ENCODE measurements at places on chromosomes 3 and 15.

DNA sequence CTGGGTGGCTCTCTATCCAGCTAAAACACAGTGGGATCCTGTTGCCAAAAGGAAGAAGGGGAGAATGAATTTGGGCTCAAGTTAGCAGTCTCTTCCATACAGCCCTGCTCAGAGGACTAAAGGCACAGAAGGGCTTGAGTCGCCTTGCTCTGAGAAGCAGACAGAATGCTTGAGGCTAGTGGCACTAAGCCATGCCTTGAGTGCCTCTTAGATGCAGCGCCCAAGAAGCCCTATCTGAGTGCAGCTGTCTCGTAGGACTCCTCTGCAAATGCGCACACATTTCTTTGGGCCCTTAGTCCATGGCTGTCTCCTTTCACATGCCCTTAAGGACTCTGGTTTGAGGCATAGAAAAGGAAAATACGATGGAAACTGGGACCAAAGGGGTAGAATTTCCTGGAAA is 211.3 kb upstream of the CHRM5 start:
- no peak for DNase-seq

DNA sequence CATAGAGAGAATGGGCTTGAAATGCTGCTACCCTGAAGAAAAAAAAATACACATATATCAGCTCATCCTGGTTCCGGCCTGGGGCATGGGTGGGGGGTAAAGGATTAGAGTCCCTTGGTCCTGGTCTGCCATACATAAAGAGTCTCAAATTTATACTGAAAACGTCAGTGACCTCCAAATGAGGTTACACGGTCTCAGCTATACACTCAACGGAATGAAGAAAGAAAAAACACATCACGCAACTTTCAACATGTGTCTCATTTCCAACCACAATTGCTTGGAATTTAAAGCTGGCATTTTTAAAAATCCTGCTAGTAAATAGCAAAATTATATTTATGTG is 612.8 kb downstream of the MCTP2 start:
- peak; percentile 1 for DNase-seq

- DNase-seq: no peak
These were observed 154.5 kb upstream of the SUCLG2 start for GRCh38 chr3:67808906-67809305.

GRCh38 chr15:45572617-45573016 is 14.6 kb upstream of the BLOC1S6 start:
- no peak for DNase-seq

DNA sequence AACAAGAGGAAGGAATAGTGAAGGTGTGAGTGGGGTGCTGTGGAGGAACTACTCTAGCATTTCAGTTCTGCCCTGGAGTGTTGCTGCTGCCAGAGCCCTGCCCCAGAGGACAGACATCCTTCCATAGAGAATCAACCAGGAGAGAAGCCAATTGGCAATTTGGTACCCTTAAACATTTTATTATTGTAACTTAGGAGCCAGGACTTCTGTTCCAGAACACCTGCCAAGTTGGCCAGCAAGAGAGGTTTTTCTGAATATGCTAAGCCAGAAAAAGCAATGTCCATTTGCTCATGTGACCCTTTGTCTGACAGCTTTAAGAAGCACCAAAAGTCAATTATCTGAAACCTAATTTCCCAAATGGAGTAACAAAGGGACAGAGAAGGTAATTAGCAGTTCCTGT is 264.9 kb downstream of the MEX3B start:
- no peak for DNase-seq

DNA sequence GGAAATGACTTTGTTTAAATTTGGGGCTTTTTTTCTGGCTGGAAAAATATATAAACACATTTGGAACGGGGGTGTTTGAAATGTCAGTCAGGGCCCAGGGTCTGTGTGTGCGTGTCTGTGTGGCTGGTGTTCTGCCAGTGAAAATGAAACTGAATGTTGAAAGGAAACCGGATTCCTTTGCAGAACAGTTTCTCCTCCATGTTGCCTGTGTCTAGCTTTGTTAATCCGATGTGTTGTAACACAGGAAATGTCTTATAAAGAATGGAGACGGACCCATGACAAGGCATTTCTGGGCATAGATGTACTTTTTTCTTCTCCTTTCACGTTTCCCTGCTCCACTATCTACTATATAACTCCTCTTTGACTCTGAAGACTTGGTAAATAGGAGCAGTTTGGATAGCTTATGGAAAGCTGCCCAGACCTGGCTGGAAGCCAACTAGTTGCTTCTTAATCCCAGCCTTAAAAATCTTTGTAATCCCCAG is 2.8 kb downstream of the SQOR start:
- DNase-seq: no peak

DNA sequence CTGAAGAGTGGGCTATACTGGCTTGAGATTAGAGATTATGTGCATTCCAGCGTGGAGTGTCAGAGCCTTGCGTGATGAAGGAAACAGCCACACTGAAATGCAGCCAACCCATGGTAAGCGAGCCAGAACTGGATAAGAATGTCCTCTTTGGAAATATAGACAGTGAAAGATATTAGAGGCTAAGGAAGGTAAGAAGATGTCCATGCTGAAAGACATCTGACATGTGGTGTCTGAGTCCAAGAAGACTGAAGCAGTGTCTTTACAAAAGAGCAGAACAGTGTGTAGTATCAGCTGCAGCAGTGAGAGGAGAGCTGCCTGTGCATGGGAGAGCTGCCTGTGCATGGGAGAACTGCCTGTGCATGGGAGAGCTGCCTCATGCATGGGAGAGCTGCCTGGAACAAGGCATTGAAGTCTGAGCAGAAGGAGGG is 672.2 kb downstream of the DIPK2A start:
- DNase-seq: no peak

GRCh38 chr3:541062-541801 is 344.7 kb downstream of the CHL1 start:
- no peak for DNase-seq

DNA sequence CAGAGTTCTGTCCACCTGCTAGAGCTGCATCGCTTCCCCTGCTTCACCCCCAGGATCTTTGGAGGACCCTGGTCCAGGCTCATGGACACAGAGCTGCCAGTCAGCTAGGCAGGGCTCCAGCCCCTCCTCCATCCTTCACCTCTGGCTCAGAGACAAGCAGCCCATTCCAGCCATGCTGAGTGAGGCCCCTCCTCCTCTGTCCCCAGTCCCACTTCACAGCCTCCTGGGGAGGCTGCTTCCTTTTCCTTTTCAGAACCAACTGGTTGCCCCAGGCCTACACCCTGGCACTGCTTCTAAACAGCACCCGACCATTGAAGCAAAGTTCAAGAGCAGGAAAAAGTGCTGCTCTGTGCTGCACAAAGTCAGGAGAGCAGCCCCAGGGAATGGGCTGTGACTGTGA is 22.2 kb downstream of the IQSEC1 start:
- no peak for DNase-seq

DNA sequence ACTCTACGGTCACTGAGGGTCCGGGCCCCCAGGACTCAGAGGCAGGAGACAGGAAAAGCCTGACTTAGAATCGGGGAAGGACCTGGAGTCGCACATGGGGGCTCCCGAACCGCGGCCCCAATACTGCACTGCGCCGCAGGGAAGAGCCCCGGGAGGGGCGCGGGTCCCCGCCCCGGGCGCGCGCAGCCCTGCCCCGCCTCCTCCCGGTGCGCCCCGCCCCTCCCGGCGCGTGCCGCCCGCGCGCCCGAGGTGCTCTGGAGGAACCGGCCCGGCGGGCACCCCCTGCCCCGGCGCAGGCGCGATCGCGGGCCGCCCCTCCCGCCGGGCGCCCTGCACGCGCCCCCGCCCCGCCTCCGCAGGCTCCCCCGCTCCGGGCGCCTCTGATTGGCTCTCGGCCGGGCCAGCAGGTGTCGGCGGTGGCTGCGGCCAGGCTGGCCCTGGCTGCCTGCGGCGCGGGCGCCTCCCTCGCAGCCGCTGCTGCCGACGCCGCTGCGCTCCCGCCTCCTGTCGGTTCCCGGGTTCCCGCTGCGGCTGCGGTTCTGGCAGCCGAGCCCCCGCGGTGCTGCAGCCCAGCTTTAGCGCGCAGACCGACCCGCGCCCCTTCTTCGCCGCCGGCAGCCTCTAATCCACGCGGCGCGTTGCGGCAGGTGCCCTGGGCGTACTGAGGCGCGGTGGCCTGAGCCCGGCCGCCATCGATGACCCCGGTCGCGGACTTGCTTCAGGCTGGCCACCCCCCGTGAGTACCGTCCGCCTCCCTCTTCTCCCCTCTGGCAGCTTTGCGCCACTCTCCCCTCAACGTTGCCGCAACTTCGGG is at the start of gene MYRIP:
Gene MYRIP (plus strand): TSS at position 429 of the 814 bp plus-strand sequence. CDS start 91,208 bp downstream, outside the sequence.
- peak; percentile 73 for DNase-seq

- DNase-seq: no peak
These were observed 68.3 kb downstream of the FBLN2 start for GRCh38 chr3:13617097-13617738.

DNA sequence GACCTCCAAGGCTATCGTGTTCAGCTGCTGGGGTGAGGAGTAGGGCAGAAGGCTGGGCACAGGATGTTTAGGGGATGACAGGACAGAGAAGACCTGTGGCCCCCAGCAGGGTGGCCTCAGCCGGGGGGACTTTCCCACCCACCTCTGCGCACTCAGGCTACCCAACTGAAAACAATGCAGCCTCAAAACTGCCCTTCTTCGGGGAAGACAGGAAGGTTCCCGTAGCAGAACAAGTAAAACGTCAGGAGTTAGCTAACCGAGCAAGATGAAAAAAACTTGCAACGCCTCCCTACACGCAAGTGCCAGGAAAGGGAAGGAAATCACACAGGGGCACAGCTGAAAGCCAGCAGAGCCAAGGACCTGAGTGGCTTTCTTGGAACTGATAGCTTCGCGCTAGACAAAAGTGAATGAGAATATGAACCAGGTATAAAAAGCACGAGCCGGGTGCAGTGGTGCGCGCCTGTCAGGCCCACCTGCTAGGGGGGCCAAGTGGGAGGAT is 38.4 kb upstream of the FURIN start:
- no peak for DNase-seq

- peak; percentile 38 for DNase-seq
These were observed 1080.8 kb downstream of the TUSC7 start for GRCh38 chr3:117790235-117790987.

- no peak for DNase-seq
These were observed 23.8 kb upstream of the POLG start for GRCh38 chr15:89358435-89358754.

DNA sequence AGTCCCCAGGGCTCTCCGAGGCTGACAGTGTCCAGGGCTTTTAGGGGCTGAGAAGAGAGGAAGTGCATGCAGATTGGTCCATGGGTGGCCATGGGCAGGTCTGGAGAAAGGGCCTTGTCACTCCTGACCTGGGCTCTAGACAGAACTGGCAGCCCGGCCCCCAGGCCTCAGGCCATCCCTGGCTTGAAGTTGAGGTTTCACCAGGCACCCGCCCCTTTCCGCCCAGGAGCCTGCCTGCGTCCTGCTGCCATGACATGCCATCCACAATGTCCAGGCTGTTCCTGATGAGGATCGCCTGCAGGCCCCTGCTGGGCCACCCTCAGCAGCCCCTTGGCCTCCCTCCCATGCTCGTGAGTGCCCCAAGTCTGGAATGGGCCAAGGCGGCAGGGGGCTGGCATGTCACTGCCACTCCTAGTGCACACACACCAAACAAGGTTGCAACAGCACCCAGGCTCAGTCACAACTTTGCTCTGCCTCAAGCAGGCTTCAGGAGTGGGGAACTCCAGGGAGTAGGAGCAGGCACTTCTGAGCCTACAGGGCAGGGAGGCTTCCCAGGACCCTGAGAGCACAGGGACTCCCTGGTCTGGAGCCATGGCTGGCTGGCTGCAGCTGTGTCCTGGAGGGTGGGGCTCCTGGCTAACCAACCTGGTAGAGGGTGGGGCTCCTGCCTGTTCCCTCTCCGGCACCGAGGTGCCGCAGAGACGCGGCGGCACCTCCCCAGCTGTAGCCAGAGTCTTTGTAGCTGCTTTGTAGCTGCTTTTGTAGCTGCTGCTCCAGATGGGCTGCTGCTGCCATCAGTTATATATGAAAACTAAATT is 1457.1 kb upstream of the GBE1 start:
- DNase-seq: no peak

DNA sequence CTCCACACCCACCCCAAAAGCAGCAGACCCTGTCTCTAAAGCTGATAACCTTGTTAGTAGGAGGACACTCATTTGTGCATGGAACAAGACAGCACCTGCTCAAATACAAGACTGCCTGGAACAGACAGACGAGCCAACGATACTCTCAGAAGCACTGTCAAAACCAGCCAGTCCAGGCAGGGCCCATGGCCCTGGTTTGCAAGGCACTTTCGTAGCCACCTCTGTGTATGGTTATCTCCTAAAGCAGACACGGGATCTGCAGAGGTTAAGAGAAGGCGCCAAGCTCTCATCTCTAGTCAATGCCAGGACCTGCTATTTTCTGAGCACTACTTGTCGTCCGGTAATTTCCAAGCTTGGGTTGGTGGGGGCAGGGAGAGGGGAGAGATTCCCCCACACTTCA is 10.5 kb downstream of the NTRK3 start:
- no peak for DNase-seq

DNA sequence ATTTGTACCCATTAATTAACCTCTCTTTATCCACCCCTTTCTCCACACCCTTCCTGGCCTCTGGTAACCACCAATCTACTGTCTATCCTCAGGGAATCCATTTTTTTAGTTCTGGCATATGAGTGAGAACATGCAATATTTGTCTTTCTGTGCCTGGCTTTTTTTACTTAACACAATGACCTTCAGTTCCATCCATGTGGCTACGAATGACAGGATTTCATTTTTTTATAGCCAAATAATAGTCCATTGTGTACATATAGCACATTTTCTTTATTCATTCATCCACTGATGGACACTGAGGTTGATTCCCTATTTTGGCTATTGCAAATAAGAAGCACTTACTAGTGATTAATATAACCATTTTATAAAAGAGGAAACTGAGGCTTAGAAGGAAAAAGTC is 109.9 kb upstream of the NANOGP8 start:
- no peak for DNase-seq

- DNase-seq: no peak
These were observed 6.8 kb downstream of the IL17RE start for GRCh38 chr3:9909221-9910013.

- no peak for DNase-seq
These were observed 41.8 kb downstream of the CHSY1 start for GRCh38 chr15:101210058-101210457.

GRCh38 chr3:170429050-170429449 is 10.4 kb downstream of the CLDN11 start:
- DNase-seq: no peak

- DNase-seq: no peak
These were observed 144.8 kb downstream of the TJP1 start for GRCh38 chr15:29677455-29677854.

DNA sequence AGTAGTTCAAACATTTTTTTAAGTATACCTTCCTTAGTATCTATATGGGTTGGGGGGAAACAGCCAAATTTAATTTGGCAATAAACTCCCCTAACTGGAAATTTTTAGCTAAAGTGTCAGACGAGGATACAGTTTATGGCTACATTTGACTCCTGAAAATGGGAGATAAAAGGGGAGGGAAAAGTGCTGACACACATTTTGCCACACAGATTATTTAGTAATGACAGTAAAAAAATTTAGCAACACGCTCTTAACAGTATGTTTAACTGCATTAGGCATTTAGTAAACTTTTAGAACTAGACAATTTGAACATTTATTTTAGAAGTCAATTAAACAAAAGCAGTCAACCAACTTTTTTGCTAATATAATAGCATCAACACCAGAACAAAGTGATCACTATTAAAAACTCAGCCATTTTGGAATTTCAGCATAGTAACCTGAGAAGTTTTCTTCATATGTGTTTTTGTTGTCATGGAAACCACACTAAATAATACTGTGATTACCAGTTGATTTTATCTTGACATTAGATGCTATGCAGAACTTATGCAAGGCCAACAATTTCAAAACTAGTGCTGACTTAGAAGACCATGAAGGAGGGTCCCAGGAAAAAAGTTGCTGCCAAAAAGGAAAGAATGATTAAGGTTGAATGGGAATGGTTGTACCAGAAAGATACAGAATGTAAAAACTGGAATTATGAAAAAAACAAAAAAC is 47.0 kb upstream of the TFG start:
- DNase-seq: no peak

All from neuronal stem cell (in vitro differentiated cells).